ENCODE measurements at places on chromosomes 3 and 15.

GRCh38 chr15:52975941-52976449, 185.9 kb upstream of the ONECUT1 start:
- no peak for DNase-seq

- DNase-seq = no peak
Observed at GRCh38 chr3:191944835-191945234, 483.9 kb downstream of the PYDC2 start.

GRCh38 chr3:151265866-151266265, 12.5 kb downstream of the P2RY14 start:
- no peak for DNase-seq

- peak; percentile 77 for DNase-seq
Observed at GRCh38 chr3:99929745-99930139, 112.1 kb downstream of the CMSS1 start.

DNA sequence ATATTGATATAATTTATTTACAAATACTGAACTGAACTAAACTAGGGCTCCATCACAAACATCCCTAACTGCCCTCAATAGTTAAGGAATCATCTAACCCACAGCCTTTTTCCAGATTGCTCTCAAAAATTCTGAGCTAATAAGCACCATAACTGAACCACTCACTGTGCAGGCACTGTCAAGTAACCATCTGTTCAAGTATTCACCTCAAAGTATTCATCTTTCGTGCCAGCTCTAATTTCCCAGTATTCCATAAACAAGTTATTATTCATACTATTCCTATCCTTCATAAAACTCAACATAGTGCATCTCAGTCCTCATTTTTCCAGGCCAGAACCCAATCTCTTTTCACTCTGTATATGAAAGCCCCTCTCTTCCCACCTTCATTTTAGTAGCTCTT, 41.1 kb downstream of the THBS1 start:
- no peak for DNase-seq

DNA sequence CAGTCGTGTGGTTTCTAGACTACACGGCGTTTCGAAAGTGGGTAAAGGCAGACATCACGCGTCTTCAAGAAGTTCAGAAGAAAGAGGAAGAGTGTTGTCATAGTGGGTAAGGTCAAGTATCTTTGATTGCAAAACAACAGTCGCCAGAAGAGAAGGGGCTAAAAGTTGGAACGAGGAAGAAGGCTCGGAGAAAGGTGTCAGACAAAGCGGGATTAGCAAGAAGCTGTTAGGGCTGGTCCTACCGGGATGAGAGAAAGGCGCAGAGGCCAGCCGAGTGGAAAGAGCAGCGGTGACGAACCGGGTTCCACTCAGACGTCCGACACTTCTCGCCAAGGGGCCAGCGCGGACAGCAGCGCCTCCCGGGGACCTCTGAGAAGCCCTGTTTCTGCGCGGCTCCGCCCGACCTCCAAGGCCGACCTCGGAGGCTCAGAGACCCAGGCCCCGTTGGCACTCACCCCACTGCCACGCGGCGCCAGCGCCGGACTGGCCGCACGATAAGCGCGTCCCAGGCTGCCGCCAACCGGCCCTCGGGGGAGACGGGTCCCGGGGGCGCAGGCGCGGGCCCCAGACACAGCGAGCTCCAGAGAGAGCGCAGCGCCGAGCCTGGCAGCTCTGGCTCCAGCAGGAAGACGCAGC, 436 bp downstream of the ADPGK start:
- DNase-seq = no peak

DNA sequence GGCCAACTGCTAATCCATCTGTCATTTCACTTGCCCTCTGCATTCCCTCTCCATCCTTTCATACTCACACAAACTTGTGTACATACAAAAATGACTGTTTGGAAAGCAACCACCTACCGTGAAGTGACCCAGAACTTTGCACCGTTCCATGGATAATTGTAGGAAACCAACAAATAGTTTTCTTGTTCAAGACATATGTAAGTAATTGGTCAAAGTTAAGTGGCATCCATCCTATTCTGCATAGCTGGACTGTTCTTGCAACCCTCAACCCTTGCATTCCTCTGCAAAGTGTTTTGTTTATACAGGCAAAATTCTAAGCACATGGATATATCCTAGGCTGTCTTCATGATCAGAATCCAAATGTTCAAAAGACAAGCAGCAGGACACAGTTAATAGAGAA, 592.5 kb downstream of the MECOM start:
- peak; percentile 28 for DNase-seq

- no peak for DNase-seq
Observed at GRCh38 chr15:28982886-28983285, 97.1 kb downstream of the APBA2 start.

DNA sequence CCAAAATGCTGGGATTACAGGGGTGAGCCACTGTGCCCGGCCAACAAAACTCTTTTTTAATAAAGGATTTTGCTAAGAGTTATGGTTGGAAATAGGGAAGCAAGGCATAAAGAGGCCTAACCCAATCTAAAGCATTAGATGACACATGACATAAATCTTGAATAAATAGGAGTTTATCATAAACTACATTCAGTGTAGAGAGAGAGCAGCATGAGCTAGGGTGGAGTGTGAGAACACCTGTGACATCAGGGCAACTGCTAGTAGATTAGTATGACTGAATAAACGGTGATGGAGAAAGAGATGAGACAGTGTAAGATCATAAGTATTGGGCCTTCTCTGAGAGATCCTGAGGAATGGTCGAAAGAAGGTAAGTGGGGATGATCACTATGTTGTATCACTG, 63.7 kb downstream of the DPPA2 start:
- no peak for DNase-seq

- peak; percentile 55 for DNase-seq
Observed at GRCh38 chr3:94416768-94417167, 353.9 kb downstream of the NSUN3 start.

DNA sequence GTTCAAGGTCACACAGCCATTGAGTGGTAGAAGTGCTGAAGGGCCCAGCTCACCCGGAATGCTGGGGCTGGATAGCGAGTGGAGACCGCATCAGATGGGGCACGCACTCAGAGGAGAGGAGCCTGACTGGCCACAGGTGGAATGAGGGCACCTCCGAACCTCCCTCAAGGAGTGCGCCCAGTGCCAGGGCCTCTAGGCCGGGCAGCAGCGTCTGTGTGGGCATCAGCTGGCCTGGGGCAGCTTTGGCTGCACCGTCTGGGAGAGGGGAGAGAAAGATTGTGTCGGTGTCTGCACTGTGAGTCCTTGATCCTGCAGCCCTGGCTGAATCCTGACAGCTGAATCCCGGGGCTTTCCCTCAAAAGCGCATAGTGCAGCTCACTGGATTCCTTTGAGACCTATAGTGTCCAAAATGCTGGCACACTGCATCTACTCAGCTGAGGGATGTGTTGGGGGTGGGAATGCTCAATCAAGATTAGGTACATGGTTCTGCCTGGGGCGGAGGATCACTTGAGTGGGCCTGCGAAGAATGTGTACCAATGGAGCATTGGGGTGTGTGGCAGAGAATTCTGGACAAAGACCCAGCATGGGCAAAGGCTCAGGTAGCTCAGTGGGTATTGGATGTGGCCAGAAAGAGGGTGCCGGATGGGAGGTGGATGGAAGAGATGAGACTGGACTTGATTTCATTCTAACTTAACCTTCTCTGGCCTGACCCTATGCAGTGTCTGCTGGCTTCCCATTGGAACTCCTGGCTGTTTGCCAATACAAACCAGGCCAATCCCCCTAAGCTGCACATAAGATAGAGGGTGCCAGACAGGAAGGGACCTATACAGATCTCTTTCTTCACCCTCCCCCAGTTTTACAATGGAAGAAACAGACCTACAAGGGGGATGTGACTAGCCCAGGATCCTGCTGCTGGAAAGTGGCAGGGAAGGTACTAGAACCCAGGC, 950 bp downstream of the ANKDD1A start:
- DNase-seq = no peak

GRCh38 chr3:70464465-70464864, 152.0 kb upstream of the MDFIC2 start:
- DNase-seq = no peak

DNA sequence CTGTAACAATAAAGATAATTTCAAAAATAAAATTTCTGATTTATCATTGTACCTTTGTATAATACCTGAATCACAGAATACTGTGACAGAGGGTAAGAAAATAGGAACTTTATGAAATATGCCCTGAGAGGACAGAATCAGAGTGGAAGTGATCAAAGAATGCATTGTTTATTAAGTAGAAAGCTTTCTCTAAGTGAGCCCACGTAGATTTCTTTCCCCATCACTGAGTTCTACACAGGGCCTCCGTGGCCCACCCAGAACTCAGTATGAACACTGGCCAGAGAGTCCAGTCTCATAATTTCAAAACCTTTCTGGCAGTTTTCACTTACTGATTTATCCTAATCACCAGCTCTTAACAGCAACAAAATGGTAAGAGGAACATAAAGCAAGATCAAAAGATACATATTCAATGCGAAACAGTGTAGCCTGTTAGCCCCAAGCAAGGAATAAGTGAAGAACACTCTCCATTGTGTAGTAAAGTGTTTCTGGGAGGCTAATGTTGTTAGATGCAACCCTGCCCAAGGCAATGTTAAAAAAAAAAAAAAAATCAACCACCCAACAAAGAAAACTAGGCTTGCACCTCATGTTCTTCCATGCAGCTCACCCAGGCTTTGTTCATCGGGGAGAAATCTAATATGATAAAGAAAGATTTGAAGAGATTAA, 341.3 kb downstream of the LSAMP start:
- DNase-seq = no peak

- no peak for DNase-seq
Observed at GRCh38 chr3:193499136-193499770, 55.4 kb downstream of the ATP13A4 start.

GRCh38 chr3:56939834-56940233, 120.6 kb upstream of the SPATA12 start:
- DNase-seq = no peak

GRCh38 chr15:63447017-63447676, 57.2 kb upstream of the USP3 start:
- DNase-seq = no peak

DNA sequence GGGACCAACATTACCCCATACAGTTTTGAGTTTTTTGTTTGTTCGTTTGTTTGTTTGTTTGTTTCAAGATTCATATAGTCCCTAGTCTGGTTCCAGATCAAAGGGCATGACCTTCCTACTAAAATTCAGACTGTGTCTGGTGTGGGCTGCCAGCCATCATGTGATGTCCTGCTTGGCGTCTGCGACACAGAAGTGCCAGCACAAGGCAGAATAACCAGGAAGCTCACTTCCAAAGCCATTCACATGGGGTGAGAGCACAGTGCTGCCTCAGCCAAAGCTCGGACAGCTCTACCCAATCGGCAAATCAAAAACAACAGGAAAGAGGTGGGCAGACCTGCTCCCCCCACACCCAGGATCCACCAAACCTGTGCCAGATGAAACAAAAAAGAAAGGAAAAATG, 142.6 kb upstream of the THBS1 start:
- no peak for DNase-seq

- no peak for DNase-seq
Observed at GRCh38 chr3:187932530-187932929, 187.3 kb upstream of the BCL6 start.

GRCh38 chr15:22981051-22981840, 1.1 kb upstream of the CYFIP1 start:
- DNase-seq = no peak

GRCh38 chr3:128546646-128547045, 53.6 kb upstream of the GATA2 start:
- no peak for DNase-seq

GRCh38 chr3:185081521-185081920, 71.3 kb downstream of the C3orf70 start:
- DNase-seq = peak; percentile 23

DNA sequence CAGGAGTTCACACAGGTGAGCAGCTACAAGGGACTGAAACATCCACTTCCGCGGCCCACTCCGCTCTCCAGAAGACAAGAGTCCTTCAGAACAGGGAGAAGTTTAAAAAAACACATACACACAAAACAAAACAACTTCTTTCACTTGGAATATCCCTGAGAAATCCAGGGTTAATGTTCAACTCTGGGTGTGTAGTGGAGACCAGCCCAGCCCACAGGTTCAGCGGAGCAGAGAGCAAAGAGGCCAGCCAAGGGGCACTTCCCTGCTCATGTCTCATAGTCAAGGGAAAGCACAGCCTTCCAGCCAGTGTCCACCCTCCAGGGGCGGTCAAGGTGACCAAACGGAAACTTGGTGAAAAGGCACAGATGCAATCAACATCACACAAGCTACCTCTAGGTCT, 41.6 kb downstream of the WNT5A start:
- DNase-seq = no peak

- no peak for DNase-seq
Observed at GRCh38 chr3:157347577-157348303, 88.9 kb upstream of the PTX3 start.

DNA sequence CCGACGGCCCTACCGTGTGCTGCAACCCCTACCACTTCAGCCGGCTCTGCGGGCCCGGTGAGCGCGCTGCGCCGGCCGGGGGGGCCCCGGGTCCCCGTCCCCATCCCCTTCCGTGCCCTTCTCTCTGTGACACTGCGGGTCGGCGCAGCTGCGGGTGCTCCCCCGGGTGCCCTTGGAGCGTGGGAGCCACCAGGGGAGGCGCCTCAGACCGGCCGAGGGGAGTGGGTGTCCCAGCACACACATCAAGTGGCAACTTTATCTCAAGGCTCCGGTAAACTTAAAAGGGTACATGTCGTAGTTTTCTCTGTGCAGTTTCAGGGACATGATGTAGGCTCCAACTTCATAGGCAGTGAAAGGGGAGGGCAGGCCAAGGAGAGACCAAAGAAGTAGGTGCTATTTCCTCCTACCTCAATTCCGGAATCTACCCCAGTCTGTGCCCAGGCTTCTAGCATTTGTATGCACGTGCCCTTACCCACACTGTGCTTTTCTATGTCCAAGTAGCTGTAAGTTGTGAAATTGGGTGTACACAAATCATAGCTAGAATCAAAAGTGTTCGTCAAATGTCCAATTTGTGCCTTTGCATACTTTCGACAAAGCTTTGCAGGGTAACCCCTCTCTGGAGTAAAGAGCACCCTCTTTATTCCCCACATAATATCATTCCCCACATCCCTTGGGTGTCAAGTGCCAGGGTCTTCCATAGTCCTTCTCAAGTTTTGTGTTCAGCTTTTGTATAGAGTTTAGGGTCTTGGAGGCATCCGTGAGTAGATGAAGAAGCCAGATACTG, 2.2 kb downstream of the SMAD6 start:
- no peak for DNase-seq
